AG04450 (cell line): ENCODE measurements at places on chromosomes 7 and 10. TPM values are rescaled to one million over a fixed set of nuclear protein-coding genes. Genes with fewer than 3 reads are reported as not detected.

Gene CFAP70
- 0.16 and 0.24 TPM in 2 replicates for polyA plus RNA-seq

Gene FBXL13
- polyA plus RNA-seq: 0.79 and 0.95 TPM in 2 replicates

Gene SKIDA1
- 0.62 and 0.63 TPM in 2 replicates for polyA plus RNA-seq

Gene SLC26A5
- not detected in 2 replicates for polyA plus RNA-seq

Gene PTPN20
- polyA plus RNA-seq: not detected in 2 replicates

Gene FXYD4
- not detected in 2 replicates for polyA plus RNA-seq

Gene PTF1A
- polyA plus RNA-seq: not detected in 2 replicates

Gene HABP2
- not detected in 2 replicates for polyA plus RNA-seq

Gene TMEM273
- polyA plus RNA-seq: not detected in 2 replicates

Gene SGPL1
- 30.1 and 30.8 TPM in 2 replicates for polyA plus RNA-seq

Gene COBL
- 0.06 TPM in 1 of 2 replicates, not detected in the other for polyA plus RNA-seq

Gene GRID1
- polyA plus RNA-seq: not detected in 2 replicates

Gene IFIT1B
- not detected in 2 replicates for polyA plus RNA-seq

Gene FGFBP3
- polyA plus RNA-seq: 0.17 and 0.22 TPM in 2 replicates

Gene FANK1
- 2.8 and 4.0 TPM in 2 replicates for polyA plus RNA-seq

Gene ZDHHC16
- polyA plus RNA-seq: 64.5 and 69.6 TPM in 2 replicates

Gene WEE2
- not detected in 2 replicates for polyA plus RNA-seq

Gene ELFN1
- polyA plus RNA-seq: 0.10 and 0.14 TPM in 2 replicates

Gene CYP2E1
- 1.1 and 1.3 TPM in 2 replicates for polyA plus RNA-seq

Gene NKX6-2
- not detected in 2 replicates for polyA plus RNA-seq

Gene COA1
- 22.4 and 24.4 TPM in 2 replicates for polyA plus RNA-seq

Gene CTAGE6
- not detected in 2 replicates for polyA plus RNA-seq

Gene INSYN2A
- polyA plus RNA-seq: 0.35 and 0.36 TPM in 2 replicates

Gene STEAP1B
- 14.4 and 18.8 TPM in 2 replicates for polyA plus RNA-seq

Gene FOXK1
- polyA plus RNA-seq: 3.4 and 4.7 TPM in 2 replicates

Gene DKK1
- 21.9 and 35.2 TPM in 2 replicates for polyA plus RNA-seq

Gene OPALIN
- polyA plus RNA-seq: not detected in 2 replicates

Gene UBTD1
- polyA plus RNA-seq: 15.5 and 20.3 TPM in 2 replicates

Gene NFKB2
- 26.1 and 29.3 TPM in 2 replicates for polyA plus RNA-seq

Gene CAMK2B
- polyA plus RNA-seq: 0.12 TPM in 1 of 2 replicates, not detected in the other

Gene CHRM2
- polyA plus RNA-seq: 76.3 and 85.6 TPM in 2 replicates

Gene PRSS1
- not detected in 2 replicates for polyA plus RNA-seq

Gene RNF32
- polyA plus RNA-seq: 0.98 and 1.3 TPM in 2 replicates

Gene NIPSNAP2
- polyA plus RNA-seq: 61.9 and 90.6 TPM in 2 replicates

Gene CYP2W1
- not detected in 2 replicates for polyA plus RNA-seq

Gene RNF133
- not detected in 2 replicates for polyA plus RNA-seq

Gene LRMDA
- polyA plus RNA-seq: 0.05 and 0.12 TPM in 2 replicates

Gene ZNF33A
- polyA plus RNA-seq: 7.4 and 10.5 TPM in 2 replicates

Gene SYNPO2L
- 0.02 and 0.05 TPM in 2 replicates for polyA plus RNA-seq

Gene CRHR2
- not detected in 2 replicates for polyA plus RNA-seq

Gene GLI3
- 6.0 and 7.2 TPM in 2 replicates for polyA plus RNA-seq

Gene GNAT3
- polyA plus RNA-seq: not detected in 2 replicates

Gene GBX1
- not detected in 2 replicates for polyA plus RNA-seq

Gene ABCC2
- 0.29 and 1.2 TPM in 2 replicates for polyA plus RNA-seq

Gene PRKCQ
- 0.10 and 0.26 TPM in 2 replicates for polyA plus RNA-seq

Gene PLCE1
- polyA plus RNA-seq: 2.0 and 2.2 TPM in 2 replicates

Gene PNLIP
- not detected in 2 replicates for polyA plus RNA-seq

Gene SLIT1
- polyA plus RNA-seq: 0.01 and 0.02 TPM in 2 replicates

Gene VWA2
- not detected in 2 replicates for polyA plus RNA-seq

Gene TMEM213
- polyA plus RNA-seq: not detected in 2 replicates

Gene PARD3
- 34.4 and 43.1 TPM in 2 replicates for polyA plus RNA-seq
